ENCODE measurements at places on chromosomes 11 and 22.
A peak's percentile ranks its signal among the peaks of the same experiment; 100 is the strongest.

- DNase-seq, result no peak
Observed at GRCh38 chr11:46370253-46370652, 11.2 kb upstream of the MDK start.

DNA sequence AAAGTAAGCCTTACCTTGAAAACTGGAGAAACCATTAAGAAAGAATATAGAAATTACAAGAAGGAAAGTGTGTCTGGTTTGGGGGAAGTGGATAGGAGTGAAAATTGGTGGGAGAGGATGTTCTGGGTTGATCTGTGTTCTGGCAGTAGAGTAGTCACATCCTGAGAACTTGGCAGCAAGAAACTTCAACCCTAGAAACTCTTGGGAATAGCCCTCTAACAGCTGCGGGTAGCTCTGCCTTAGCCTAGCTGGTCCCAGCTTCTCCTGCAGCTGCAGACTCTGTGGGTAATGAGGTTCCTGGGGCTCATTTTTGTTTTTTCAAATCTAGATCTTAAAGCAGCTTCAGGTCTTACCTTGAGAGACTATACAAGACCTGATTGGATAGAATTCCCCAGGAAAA is 24.2 kb upstream of the OR6X1 start:
- no peak for DNase-seq

- DNase-seq, result no peak
Observed at GRCh38 chr22:38142606-38143005, 32.1 kb upstream of the BAIAP2L2 start.

DNA sequence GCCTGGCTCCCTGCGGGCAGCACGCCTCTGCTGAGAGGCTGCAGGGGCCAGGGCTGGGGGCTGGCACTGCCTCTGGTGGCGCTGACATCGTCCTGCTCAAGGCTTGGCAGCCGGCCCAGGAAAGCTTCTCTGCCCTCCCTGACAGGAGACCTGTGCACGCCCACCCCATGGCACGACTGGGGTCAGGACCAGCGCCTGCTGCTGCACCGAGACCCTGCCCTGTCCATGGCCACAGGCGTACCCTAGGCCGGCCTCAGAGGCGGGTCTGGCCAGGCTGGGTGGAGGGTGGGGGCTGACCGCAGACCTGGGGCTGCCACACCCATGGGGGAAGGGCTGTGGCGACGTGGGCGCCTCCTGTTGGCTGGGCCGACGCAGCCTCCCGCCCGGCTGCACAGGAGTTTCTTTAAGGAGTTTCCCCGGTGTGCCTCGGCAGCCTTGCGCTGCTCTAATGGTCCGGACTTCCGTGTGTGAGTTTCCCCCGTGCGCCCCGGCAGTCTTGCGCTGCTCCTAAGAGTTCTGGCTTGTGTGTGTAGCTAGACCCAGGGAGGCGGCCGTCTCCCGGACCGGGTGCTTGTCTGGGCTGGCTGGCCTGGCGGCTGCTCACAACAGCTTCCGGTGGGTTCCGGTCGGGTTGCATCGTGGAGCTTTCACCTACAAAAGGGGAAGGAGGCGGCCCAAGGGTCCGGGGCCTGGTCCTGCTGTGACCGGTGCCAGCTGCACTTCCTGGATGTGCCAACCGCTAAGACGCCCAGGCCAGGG is 4.6 kb downstream of the TRABD start:
- peak; percentile 63 for DNase-seq

GRCh38 chr11:71169313-71169712 is 83.1 kb downstream of the SHANK2 start:
- no peak for DNase-seq

DNA sequence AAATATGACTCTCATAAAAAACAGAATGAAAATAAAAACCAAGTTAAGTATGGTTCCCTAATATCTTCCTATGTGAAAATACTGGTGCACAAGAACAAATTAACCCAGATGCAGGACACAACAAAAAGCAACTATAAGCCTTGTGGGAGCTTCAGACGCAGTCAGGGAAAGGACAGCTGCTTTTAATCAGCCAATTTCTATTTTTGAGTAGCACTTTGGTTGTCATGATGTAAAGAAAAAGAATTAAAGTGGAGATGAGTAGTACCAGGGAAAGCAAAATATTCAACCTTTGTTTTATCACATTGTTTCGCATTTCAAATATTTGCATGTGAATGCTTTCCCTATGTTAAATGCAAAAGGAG is 339.9 kb downstream of the SOX6 start:
- DNase-seq, result no peak

DNA sequence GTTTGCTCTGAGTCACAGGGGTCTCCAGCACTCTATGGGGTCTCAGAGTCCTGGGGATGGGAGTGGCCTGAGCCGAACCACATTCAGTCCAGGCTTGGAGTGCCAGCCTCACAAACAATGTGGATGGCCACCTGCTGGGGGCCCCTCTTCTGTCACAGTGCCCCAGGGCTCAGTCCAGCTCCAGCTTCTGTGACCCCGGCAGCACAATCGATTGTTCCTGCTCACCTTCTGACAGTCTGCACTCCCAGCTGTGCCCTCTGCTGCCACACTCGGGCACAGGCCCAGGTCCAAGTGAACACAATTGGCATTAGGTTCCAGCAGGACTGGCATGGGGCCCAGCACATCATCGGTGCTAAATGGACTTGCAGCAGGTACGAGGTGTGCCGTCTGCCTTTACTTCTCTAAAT is 84.8 kb downstream of the TP53I11 start:
- DNase-seq, result no peak

- DNase-seq, result no peak
Observed at GRCh38 chr11:59184691-59185339, 12.9 kb downstream of the DTX4 start.

- no peak for DNase-seq
Observed at GRCh38 chr11:100578831-100579311, 108.2 kb upstream of the ARHGAP42 start.
